GM12864 (cell line): ENCODE measurements at places on chromosomes 16 and 17.

GRCh38 chr16:12546918-12547607 is 256.6 kb downstream of the CPPED1 start:
- no peak for DNase-seq

GRCh38 chr17:76189741-76190140 is 48.7 kb upstream of the FOXJ1 start:
- no peak for DNase-seq

DNA sequence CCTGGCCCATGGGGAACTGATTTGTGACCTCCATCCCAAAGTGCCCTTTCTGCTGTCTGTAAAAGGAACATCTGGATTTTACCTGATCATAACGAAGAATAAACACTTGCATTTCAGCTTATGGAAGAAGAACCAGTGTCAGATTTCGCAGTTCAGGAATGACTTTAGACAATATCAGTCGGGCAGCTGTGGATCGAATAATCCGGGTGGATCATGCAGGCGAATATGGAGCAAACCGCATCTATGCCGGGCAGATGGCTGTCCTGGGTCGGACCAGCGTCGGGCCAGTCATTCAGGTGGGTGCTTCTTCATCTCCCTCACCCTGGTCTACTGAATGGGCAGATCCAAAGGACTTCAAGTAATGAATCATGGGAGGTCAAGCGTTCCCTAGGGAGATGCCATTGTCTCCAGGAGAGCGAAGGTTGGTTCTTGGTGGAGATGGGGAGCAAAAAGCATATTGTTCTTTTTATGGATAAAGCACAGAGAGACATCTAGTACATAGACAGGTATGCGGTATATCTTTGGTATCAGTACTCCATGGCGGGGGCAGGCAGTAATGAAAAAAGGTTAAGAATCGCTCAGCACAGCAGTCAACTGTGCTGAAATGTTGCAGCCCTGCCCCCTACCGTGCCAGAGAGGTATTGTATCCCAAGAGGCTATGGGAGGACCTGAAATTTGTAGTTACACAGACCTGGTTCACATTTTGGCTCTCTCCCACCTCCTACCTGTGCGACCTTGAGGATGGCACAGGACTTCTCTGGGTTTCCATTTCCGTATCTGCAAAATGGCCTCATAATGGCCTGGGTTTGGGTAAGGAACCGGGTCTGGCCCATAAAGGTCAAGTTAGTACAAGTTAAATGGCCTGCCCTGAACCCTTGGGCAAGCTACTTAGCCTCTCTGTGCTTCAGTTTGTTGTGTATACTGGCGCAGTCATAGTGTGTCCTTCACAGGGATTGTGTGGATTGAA is 4.7 kb downstream of the COQ7 start:
- no peak for DNase-seq

GRCh38 chr16:22400900-22401299 is 26.5 kb upstream of the CDR2 start:
- no peak for DNase-seq

GRCh38 chr16:14365200-14365851 is 264.7 kb downstream of the PARN start:
- DNase-seq, result no peak

DNA sequence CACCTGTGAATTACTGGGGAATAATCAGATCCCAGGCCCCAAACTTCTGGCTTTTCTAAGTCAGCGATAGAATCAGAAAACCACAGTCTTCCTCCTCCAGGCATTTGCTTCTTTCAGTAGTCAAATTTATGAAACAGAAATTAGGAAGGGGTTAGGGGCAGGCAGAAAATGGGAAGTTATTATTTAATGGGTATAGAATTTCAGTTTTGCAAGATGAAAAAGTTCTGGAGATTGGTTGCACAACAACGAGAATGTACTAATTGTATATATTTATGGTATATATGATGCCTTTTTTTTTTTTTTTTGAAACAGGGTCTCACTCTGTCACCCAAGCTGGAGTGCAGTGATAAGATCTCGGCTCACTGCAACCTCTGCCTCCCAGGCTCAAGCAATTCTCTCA is 23.5 kb downstream of the ORC6 start:
- DNase-seq, result no peak

- DNase-seq, result no peak
Measured at GRCh38 chr17:30378241-30378824, 394 bp upstream of the CPD start.

DNA sequence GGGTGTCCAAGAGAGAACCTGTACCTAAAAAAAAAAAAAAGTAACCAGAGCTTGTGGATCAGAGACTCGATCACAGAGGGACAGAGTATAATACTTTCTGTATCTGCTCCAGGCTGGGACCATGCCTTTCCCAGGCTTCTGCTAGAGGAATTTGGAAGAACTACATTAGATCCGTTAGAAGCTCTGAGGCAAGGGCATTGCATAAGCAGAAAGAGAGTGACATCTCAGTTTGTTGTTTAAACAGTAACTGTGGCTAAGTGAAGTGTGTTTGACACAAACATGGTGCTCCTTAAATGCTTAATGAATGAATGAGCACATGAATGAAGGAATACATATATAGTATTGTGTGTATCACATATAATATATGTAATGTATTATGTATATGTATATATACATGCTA is 131.2 kb downstream of the HS3ST3B1 start:
- no peak for DNase-seq

GRCh38 chr17:42531455-42532354 is 4.3 kb upstream of the NAGLU start:
- no peak for DNase-seq

DNA sequence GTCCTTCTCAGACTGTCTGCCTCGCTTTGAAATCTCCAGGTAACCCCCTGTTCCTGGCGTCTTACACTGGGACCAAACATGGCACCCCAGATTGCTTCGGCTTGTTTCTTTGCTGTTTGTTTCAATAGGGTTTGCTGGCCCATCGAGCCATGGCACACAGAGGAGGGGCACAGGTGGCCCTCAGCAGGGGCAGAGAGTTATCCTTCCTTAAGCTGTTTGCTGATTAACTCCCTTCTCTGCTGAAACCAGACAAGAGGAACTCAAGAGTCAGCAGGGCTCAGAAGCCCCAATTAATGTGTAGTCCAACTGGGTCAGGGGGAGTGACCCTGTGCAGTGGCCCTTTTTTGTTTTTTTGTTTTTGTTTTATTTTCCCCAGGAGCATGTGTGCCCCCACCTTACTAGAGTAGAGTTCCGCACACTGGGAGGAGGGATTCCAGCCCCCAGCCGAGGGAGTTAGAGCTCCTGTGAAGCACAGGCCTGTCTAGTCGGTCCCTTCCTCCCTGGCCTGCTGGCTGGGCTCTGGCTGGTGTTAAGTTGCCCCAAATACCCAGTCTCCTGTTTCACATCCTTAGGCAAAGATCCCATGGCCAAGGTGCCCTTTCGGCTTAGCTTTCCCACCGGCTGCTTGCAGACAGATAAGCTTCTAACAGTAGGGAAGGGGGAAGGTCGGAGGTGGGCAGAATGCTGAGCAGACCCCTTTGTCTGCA is 39.3 kb downstream of the YPEL2 start:
- no peak for DNase-seq

GRCh38 chr16:31527734-31528274 is at the start of gene AHSP:
AHSP (plus strand) TSS chr16:31527900; CDS start chr16:31528140, 240 bp downstream.
- no peak for DNase-seq

DNA sequence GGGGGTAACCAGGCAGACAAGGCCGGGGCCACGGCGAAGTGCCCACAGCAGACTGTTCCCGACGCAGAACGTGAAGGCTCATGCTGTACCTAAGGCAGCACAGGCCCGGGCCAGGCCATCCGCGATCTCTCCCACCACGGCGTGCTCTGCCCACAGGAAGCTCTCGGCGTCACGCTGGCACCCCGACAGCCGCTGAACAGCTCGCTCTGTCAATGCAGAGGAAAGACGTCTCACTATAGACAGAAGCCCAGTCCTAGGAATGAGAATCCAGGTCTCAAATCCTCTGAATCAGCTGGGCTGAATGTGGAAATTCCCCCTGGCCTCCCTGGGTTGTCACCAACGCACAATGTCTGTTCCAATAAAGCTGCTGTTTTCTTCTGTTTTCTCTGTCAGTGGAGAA is 21.4 kb downstream of the SERPINF1 start:
- no peak for DNase-seq

GRCh38 chr17:77943971-77944370 is 14.5 kb upstream of the TNRC6C start:
- DNase-seq, result no peak

GRCh38 chr16:4691666-4692412 is 1.5 kb upstream of the NUDT16L1 start:
- no peak for DNase-seq

- no peak for DNase-seq
Measured at GRCh38 chr17:77856551-77857305, 101.8 kb upstream of the TNRC6C start.

- DNase-seq, result no peak
Measured at GRCh38 chr17:69812240-69812837, 262.7 kb upstream of the KCNJ16 start.

DNA sequence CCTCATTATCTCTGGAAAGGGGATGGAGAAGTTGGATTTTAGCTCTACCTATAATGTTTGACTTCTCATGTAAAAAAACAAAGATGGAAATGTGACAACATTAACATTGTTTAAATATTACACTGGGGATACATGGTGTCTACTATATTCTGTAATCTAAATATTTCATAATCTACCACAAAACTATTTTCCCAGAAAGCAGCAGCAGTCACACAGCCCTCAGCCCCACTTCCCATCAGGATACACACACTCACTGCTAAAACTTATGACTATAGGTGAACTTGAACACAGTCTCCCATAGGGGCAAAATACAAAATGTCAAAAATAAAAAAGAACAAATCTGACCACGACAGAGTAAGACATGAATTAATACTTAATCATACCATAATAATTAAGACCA is 95.7 kb downstream of the KANSL1 start:
- no peak for DNase-seq

DNA sequence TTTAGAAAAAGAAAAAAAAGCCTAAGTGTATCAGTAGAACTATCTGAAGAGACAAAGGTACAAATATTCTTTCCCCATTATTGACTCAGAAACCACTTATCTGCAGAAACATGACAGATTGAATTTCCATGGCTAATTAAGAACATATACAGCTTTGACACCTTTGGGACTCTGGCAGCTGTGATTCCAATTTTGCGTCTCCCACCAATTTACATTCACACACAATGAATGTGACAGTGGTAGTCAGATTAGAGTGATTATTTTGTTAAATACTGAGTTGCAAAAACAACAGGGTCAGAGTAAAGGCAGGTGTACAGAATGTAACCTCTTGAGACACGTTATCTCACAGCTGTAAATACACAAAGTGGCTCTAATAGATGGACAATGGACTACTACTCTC is 5.3 kb upstream of the PPM1D start:
- no peak for DNase-seq

DNA sequence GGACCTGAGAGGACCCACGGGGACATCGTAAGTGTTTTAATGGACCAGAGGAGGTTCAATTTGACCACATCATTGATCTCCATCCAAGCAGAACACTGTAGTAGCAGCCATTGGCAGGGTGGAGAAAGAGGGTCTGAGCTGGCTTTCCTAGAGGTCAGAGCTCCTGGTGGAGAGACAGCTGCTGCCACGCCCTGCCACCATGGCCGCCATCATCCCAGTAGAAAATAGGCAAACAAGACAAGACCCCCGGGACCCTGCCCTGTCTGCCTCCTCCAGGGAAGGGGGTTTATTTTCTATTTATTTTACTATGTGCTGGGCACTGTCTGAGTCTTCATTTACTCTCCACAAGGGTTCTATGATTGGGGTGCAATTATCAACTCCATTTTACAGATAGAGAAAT is 11.4 kb upstream of the ITGA3 start:
- no peak for DNase-seq
